Epithelial cell of proximal tubule (primary cell): ENCODE measurements at places on chromosomes 4 and X. TPM values are rescaled to one million over a fixed set of nuclear protein-coding genes. Genes with fewer than 3 reads are reported as not detected.

Gene ZAR1
- total RNA-seq: 0.23 TPM in 1 of 2 replicates, not detected in the other

DNA sequence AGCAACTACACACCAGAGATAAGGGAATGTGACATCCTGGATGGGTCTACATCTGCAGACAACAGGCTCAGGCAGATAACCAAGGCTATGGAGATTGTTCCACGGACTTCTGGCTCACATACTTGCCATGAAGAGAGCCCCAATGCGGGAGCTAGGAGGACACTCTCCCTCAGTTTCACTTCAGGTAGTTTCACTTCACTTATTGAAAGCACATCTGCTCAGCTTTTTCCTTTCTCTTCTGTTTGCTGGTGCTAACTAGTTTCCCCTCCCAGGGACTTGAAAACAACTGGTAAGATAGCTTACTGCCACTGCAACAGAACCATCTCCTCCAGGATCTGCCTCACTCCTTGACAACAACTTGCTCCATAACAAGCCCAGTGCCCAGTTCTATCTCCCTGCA, 1.4 kb upstream of the CT47C1 start:
- DNase-seq: no peak

Gene HGFAC
- total RNA-seq: not detected in 2 replicates

GRCh38 chr4:11497212-11497806, 68.6 kb upstream of the HS3ST1 start:
- DNase-seq: no peak

DNA sequence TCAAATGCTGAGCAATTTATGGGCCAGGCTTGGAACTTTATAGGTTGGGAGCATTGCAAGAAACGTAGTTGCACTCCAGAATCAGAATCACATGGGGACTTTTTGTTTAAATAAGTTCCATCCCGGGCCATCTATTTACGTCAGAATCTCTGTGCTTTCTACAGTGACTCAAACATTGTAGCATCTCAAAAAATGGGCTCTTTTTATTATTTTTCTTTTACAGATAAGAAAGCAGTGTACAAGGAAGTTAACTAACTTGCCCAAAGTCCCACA, 10.2 kb downstream of the CC2D2A start:
- DNase-seq: no peak

Gene SSX2B
- total RNA-seq: not detected in 2 replicates

GRCh38 chrX:134683351-134684005, 25.2 kb upstream of the PLAC1 start:
- DNase-seq: no peak

DNA sequence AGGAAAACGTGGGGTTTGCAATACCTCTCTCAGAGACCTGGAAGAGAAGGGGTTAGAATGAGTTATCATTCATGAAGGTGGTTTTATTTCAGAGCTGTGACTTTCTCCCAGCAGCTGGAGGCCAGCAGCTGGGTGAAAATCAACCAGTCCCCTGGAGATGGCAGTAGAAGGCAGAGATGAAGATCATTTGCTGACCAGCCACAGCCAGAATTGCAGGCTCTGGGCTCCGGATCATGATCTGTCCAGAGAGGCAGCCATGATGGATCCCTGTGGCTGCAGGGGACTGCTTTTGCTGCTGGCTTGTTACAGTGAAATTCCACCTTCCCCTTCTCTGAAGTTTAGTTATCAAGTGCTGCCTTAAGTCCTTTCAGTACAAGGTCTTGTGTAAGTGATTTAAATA, 46.9 kb upstream of the TAB3 start:
- DNase-seq: peak; percentile 1

GRCh38 chr4:133997436-133997835, 204.2 kb downstream of the PABPC4L start:
- DNase-seq: no peak

DNA sequence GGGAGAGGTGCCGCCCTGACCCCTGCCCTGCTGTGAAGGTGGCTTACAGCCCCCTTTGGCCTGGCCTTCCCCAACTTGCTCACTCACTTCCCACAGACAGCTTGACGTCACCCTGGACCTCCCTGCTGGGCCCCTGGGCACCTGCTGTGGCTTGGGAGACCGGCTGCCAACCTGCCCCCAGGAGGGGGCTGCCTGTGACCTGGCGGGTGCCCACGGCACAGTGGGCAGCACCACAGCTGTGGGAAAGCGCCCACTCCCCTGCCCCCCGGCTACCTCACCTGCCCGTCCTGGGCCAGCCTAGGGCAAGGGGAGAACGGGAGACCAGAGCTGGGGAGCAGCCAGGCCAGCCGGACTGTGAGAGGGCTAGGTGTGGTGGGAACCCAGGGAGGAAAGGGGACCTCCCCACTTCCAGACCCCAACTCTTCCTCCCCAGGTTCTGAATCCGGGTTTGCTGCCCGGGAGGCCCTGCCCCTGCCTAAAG, 2.4 kb upstream of the ZFP92 start:
- no peak for DNase-seq

Gene POU4F2
- not detected in 2 replicates for total RNA-seq
